ENCODE measurements at places on chromosomes 16 and 17.

DNA sequence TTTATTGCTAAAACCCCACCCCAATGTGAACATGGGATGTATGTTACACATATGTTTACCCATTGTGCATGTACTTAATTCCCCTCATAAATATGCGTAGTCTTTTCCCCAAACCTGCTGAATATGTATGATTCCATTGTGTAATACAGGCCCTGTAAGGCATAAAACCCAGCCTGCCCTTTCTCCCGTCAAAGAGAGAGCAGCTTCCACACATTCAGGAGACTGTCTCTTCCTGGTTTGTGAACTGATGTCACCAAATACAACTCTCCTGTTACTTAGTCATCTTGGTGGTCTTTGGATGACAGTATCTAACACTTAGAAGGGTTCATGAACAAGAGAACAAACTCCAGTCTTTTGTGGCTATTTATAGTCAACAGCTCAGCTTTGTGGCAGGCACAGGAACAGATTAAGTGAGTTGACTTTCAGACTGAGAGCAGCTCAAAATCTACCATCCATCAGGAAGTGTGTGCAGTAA, 24.7 kb upstream of the TMC7 start:
- DNase-seq = no peak

DNA sequence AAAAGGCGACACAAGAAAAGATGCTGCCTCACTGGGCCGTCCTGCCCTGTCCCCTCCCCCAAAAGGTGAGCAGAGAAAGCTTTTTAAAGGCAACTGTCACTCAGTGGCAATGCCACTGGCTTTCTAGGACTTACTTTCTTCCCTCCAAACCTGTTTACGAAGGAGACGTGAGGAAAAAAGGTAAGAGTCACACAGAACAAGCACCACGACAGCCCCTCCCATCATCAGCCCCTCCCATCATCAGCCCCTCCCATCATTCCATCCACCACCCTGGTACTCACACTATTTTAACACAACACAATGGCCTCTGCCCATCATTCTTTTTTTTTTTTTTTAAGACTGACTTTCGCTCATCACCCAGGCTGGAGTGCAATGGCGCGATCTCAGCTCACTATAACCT, 77.1 kb downstream of the NXN start:
- no peak for DNase-seq

DNA sequence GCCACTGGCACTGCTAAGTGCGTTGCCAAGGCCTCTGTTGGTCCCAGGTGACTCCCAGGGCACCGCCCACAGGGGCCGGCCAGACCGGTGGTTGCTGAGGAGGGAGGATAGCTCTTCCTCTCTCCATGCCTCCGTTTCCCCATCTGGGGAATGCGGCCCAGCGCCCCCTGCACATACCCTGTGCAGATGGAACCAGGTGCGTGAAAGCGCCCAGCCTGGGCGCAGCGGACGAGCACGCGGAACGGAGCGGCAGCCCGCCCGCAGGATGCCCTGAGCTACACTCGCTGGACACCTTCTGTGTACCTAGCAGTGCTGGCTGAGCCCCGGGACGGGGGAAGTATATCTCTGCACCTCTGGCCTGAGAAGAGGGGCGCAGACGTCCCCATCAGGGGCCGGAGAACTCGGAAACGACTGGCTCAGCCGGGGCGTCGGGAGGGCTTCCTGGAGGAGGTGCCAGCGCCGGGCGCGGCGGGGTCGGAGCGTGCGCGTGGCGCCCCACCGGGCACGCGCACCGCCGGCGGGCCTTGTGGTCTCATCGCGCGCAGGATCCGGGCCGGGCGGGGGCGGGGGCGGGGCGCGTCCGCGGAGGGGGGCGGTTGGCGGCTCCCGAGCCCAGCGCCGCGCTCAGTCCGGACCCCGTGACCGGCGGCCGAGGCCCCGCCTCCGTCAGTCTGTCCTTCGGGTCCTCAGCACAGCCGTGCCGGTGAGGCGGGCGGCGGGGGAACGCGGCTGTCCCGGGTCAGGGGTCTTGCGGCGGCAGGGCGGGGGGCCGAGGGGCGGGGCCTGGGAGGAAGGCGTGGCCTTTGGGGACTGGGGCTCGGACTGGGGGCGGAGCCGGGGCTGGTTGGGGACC, at the start of the genes CCDC78 and HAGHL:
TSS of gene CCDC78 (minus strand) at position 6 of the 853 bp plus-strand sequence. CDS start 76 bp downstream, outside the sequence.
TSS of gene HAGHL (plus strand) at position 669 of the 853 bp plus-strand sequence. CDS start 404 bp downstream, outside the sequence.
- peak; percentile 65 for DNase-seq

DNA sequence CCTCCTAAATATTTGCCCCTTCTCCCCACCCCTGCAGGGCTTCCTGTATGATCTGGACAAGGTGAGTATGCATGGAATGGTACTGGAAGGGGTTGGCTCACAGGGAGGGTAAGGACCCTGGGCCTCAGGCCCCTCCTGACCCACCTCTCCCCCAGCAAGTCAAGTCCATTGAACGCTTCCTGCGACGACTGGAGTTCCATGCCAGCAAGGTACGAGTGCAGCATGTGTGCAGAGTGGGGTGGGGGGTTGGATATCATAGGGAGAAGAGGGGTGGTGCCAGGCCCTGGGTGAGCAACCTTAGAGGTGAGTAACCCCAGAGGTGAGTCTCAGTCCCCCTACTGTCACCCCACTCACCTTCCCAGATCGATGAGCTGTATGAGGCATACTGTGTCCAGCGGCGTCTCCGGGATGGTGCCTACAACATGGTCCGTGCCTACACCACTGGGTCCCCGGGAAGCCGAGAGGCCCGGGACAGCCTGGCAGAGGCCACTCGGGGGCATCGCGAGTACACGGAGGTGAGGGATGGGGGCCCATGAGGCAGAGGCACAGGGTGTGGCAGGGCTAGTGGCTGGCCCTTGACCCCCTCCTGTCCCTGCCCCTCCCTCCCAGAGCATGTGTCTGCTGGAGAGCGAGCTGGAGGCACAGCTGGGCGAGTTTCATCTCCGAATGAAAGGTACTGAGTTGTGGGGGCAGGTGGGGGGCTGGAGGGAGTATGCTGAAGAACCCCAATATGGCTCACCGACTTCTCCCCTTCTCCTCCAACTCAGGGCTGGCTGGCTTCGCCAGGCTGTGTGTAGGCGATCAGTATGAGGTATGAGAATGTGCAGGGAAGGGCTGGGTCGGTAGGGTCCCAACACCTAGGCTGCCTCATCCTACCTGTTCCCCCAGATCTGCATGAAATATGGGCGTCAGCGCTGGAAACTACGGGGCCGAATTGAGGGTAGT, 11.3 kb downstream of the RIPOR1 start:
- no peak for DNase-seq

DNA sequence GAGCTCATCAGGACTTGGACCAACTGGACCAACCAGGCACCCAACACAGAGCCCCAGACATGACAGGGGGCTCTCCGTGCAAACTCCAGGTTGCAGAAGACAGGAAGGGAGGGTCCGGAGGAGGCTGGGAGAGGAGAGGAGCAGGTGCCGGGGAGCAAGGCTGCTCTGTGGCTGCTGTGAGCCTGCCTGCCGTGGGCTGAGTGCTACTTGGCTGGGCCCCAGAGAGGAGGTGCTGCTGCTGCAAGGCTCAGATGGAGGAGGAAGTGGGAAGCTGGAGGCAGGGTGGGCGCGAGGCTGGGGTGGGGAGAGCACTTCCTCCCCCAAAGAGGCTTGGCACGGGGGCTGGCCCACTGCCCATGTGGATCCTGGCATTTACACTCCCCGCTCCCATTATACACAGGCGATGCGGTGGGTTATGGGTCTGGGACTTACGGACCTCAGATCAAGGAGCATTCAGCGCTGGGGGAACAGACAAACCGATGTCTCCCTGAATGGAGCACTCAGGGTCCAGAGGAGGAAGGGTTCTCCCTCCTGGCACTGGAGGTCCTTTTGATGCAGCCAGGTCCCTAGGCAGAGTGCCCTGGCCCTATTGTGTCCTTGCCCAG, 15.9 kb downstream of the EPOP start:
- no peak for DNase-seq

DNA sequence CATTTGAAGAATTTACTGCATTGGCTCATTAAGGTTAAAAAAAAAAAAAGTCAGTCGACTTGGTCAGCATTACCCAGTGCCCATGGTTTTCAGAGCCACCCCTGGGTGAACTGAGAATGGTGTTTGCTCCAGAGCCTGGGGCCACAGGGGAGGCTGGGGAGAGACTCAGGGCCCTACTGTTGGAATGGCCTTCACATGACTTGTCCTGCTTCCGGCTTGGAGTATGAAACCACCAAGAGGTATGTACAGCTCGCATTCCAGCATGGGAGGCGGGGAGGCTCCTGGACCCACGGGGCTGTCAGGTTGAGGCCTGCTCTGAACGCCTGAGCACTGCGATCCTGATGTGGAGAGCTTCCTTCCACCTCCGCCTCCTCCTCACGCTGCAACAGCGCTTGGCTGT, 36.8 kb downstream of the MSI2 start:
- DNase-seq = no peak

GRCh38 chr17:17345686-17346427, 42.7 kb downstream of the NT5M start:
- DNase-seq = no peak

GRCh38 chr16:5196204-5196603, 98.6 kb upstream of the EEF2KMT start:
- no peak for DNase-seq

DNA sequence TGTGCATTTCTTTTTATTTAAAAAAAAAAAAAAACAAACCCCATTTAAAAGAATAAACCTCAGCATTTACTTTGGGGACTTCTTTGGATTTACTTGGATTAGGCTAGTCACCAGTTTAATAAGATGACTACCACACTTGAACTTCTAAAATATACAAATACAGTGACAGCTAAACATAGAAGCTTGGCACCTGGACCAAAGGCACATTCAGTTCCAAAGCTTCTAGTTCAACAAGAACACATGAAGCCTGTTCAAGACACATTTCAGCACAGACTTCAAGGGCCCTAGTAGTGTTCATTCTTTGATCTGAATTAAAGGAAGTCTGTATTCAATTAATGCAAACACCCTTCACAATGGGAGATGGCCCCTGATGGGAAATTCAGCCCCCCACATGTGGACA, 11.6 kb upstream of the ROGDI start:
- no peak for DNase-seq

DNA sequence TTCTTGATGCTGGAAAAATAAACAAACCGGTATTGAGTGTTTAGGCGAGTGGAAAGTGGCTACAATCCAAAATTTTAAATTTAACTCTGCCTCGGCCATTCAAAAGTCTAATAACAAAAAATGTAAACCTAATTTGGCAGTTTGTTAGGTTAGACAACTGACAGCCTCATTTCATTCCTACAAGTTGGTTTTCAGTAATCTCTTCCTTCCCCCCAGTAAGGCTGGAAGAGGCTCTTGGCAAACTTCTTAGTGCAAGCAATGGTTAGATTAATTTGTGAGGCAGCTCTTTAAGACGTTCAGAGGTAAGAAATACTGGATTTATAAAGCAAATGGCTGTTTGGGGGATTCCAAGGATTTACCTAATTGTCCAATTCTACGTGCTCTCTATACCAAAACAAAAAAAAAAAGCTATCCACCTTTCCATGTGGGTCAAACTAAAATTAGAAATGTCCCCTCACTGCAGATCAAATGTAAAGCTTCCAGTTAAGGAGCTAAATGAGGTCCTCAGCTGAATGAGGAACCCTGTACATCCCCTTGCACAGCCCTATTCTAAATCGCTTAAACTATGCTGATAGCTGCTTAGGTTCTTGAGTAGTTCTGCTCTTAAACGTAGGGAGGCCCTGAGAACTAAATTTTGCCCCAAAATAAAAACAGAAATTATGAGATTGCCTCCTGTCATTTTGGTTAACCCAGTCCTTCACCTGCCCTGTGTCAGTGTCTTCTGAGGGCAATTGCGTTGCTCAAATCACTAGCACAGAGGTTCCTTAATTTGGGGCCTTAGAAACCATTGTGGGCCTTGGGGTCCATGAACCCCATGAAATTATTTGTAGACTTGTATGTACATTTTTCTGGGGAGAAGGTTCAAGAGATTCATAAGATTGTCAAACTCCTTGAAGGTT, 2.9 kb downstream of the HEXIM1 start:
- DNase-seq = no peak

- DNase-seq = no peak
Observed at GRCh38 chr16:73047536-73048291, at the start of gene ZFHX3. Gene ZFHX3, minus strand, starts transcription at chr16:73048128. Its CDS starts 87,983 bp downstream, at chr16:72960145.

- DNase-seq = no peak
Observed at GRCh38 chr16:49717689-49718088, 138.2 kb downstream of the ZNF423 start.

All from activated gamma-delta T cell (primary cell).